ENCODE measurements at places on chromosomes 16 and 17. TPM values are rescaled to one million over a fixed set of nuclear protein-coding genes. Genes with fewer than 3 reads are reported as not detected.

- no peak for DNase-seq
Observed at GRCh38 chr16:28991687-28992086, 6.8 kb downstream of the LAT start.

- DNase-seq, result no peak
Observed at GRCh38 chr16:53341792-53342191, 92.5 kb upstream of the RBL2 start.

- DNase-seq, result no peak
Observed at GRCh38 chr17:77722366-77722765, 236.1 kb upstream of the TNRC6C start.

- DNase-seq, result no peak
Observed at GRCh38 chr16:22116095-22116700, 23.9 kb downstream of the VWA3A start.

DNA sequence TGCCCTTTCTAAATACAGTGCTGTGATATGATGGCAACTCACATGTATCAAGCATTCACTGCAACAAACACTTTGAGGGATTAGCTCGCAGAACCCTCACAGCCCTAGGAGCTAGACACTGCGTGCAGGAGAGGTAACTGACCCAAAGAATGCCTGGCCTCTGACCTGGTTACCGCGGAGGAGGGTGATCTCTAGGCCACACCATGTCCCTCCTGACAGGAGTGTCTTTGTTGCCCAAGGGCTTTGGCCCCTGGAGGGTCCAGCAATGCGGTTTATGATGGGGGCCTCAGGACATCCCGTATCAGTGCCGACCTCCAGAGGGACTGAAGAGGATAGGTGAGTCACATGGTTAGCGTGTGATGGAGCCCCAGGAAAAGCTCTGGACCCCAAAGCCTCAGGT lies 130.6 kb downstream of the MGAT5B start:
- DNase-seq, result no peak

DNA sequence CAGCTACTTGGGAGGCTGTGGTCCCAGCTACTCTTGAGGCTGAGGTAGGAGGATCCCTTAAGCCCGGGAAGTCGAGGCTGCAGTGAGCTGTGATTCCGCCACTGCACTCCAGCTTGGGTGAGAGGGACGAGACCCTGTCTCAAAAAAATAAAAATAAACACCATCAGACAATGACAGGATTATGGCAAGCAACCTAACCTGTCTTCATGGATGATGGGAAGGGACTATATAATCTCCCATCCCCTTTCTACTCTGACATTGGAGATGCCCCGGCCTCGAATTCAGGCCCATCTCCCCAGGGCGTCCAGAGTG lies 893 bp downstream of the TRIM25 start:
- no peak for DNase-seq

DNA sequence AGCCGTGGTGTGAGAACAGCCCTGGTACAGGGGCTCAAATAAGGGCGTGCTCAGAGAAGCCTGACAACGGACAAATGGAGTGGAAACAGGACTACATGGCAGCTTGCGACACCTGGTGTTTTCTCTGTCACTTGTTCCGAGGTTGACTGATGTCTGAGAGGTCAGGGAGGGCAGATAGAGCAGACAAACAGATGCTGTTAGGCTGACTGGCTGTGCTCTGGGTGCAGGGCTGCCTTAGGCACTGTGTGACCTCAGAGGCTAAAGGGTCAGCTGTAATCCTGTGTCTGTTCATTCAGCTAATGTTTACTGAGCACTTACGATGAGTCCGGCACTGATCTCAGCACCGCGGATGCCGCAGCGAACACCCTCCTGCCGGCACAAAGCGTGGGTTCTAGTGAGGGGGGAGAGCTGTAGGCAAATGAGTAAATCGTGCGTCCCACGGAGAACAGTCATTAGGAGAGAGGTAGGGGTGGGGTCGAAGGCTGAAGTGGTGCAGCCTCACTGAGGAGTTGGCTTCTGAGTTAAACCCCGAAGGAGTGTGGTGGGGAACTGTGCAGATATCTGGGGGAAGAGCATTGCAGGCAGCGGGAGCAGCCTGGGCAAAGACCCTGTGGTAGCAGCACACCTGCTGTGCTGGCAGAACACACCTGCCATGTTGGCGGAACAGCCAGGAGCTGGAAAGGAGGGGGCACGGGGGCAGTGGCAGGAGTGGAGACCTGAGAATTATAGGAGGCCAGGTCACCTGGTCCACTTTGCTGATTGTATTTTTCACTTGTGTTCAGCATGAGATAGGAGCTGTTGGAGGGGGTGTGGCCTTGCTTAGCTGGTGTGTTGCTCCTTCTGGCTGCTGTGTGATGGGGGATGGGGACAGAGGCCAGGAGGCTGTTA lies 35.0 kb downstream of the GPT2 start:
- DNase-seq, result no peak

DNA sequence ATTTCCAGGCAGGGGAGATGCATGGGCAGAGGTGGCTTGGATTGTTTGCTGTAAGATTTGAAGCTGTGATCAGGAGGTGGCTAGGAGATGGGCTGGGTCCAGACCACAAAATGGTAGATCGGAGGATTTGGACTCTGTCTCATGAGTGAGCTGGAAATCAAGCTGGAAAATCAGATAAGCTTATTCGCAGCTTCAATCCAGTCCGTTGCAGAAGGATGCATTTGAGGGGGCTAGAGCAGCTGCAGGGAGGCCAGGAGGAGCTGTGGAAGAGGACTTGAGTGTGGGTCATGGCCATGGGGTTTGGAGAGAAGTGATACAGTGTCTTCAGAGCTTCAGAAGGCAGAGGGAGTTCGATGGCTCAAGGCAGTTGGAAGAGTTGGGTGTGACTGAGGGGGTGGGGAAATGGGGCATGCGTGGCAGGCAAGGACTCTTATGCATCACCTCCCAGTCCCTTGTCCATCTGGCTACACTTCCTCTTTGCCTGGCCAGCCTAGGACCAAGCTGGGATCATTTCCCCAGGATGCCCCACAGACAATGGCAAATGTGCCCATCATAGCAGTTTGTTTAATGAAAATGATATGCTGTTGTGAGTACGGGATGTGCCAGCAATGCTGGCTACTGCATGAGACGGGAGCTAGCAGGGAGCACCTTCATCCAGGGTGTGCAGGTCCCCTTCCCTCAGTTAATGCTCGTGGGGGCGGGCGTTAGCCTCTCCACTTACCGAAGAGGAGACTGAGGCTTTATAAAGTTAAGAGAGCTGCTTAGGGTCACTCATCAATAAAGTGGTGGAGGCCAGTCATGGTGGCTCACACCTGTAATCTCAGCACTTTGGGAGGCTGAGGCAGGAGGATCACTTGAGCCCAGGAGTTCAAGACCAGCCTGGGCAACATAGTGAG lies 20.6 kb downstream of the QPRT start:
- no peak for DNase-seq

DNA sequence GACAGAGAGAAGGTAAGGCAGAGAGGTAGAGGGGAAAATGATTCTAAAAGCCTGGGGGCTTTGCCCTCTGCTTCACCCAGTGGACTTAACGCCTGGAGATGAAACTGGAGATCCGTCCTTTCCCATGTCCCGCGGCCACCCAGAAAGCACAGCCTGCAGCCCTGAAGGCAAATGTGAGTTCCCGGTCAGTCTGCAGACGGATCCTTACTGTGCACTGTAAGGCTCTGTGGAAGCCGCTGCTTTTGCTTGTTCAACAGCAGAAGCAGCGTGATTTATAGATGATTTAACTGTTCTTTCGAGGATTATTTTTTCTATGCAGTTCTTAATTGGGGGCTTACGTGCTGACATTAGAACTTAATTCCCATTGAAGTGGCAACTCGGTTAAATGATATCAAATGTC lies 290.4 kb downstream of the FOXL1 start:
- DNase-seq, result no peak

DNA sequence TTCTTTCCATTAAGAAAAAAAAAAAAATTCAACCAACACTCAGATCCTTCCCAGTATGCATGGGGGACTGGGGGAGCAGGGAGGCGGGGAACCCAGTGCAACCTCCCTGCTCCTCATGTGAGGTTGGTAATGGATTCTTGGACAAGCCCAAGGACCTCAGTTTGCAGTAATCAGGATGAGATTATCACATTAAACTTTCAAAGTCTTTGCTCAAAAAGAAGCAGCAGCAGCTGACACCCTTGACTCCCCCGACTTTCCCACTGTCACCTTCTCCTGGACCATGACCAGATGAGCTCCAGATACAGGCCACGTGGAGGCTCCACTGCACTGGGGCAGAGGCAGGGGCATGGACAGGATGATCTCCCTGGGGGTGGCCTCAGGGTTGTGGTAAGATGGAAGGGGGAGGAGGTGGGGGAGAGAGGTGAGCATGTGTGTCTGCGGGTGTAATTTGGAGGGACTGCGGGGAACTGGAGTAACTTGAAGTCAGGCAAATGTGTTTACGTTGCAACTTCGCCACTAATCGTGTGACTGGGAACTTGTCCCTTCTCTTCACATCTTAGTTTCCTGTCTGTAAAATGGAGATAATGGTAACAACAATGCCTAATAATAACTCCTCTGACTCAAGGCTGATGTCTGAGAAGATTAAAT lies 19.8 kb downstream of the ZNF385C start:
- no peak for DNase-seq

DNA sequence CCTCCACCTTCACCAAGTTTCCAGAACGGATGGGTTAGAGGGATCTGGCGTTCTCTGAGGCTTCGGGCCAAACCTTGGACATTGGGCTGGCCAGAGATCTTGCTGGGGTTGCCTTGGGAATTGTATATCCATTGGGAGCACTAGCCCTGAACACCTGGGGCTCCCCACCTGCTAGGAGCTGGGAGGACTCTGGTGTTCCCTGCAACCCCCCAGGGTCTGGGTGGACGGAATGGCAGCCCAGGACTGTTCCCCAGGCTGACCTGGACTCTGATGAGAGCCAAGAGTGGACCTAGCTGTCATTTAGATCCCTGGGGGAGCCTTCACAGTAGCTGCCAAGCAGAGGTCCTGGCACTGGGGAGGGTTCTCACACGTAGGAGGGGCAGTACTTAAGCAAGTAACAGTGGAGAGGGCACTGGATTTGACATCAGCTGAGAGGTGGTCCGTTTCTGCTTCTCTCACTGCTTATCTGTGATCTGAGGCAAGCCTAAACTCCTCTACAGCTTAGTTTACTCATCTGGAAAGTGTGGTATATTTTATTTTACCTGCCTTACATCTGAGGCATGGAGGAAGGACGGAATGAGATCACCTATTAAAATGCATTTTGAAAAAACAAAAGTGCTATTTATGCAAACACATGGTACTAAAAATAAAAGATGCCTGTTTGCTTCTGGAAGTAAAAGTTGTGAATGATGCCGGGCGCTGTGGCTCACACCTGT lies 11.7 kb downstream of the SOCS3 start:
- DNase-seq, result no peak

DNA sequence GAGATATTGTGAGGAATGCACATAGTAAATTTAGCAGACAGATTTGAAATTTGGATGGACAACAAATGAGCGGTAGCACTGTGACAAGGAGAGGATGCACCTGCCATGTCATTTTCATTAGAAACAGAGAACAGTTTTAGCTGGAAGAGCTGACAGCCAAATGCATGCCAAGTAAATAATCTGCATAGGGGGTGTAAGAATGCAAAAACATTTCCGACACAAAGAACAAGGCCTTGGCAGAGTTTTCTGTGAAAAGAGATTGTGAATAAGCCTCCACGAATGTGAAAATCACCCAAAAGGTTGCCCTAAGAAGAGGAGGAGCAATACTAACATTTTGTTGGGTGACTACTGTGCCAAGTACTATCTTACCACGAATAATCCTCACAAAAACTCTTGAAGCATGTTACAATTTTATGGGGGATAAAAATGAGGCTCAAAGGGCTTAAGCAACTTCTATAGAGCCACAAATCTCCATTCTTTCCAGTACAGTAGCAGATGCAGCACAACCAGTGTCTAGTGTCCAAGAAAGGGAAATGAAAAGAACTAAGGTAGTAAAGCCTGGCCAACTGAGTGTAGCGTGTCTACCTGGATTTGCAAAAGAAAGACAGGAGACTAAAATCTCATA lies 28.3 kb downstream of the TMEM100 start:
- no peak for DNase-seq

DHRS7C gene
- not detected for total RNA-seq

WFDC1 gene
- total RNA-seq, result not detected

PRDM7 gene
- total RNA-seq, result not detected

RCVRN gene
- total RNA-seq, result not detected

HBZ gene
- not detected for total RNA-seq

TP53TG3 gene
- total RNA-seq, result not detected

CIBAR2 gene
- total RNA-seq, result not detected

C16orf92 gene
- not detected for total RNA-seq

NAGS gene
- total RNA-seq, result 2.5 TPM

CAVIN1 gene
- total RNA-seq, result 721 TPM

CD300A gene
- total RNA-seq, result not detected

RNF112 gene
- total RNA-seq, result 2.3 TPM

CXCL16 gene
- 2.6 TPM for total RNA-seq

PRAC2 gene
- not detected for total RNA-seq

CCDC200 gene
- not detected for total RNA-seq
